Left cardiac atrium (tissue), 4 donors: ENCODE measurements at places on chromosomes 6 and 20. TPM values are rescaled to one million over a fixed set of nuclear protein-coding genes. Genes with fewer than 3 reads are reported as not detected.

GRCh38 chr6:23790756-23791155 is 335.3 kb upstream of the NRSN1 start:
- no peak for DNase-seq

GRCh38 chr6:113414511-113414910 is 442.6 kb upstream of the MARCKS start:
- DNase-seq: peak; percentile 35

- no peak for DNase-seq
Measured at GRCh38 chr20:37202267-37202943, 23.1 kb upstream of the MROH8 start.

Gene NKX2-4
- total RNA-seq: not detected

Gene SLC22A16
- 0.26 TPM for total RNA-seq
